ENCODE measurements at places on chromosomes 11 and 22. TPM values are rescaled to one million over a fixed set of nuclear protein-coding genes. Genes with fewer than 3 reads are reported as not detected.

The POGLUT3 gene
- total RNA-seq: 87.2 TPM

The STX5 gene
- total RNA-seq: 39.9 TPM

The SLC22A8 gene
- total RNA-seq: not detected

The TRIM48 gene
- total RNA-seq: not detected
